ENCODE measurements at places on chromosomes 2 and 18.
A peak's percentile ranks its signal among the peaks of the same experiment; 100 is the strongest.

DNA sequence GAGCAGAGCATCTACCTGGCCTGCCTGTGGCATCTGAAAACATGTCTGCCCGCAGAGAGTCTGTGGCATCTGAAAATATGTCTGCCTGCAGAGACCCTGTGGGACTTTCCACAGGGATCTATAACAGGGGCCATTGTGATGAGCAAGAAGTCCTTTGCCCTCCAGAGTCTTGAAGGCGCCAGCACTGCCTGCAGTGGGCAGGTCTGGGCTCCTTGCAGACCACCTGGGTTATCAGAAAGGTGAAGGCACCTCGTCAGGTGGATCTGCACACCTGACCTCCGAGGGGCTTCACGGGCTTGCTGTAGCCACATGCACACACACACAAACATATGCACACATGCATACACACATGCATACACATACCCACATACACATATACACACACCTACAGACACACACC lies 189.5 kb upstream of the HDAC4 start:
- DNase-seq = no peak

DNA sequence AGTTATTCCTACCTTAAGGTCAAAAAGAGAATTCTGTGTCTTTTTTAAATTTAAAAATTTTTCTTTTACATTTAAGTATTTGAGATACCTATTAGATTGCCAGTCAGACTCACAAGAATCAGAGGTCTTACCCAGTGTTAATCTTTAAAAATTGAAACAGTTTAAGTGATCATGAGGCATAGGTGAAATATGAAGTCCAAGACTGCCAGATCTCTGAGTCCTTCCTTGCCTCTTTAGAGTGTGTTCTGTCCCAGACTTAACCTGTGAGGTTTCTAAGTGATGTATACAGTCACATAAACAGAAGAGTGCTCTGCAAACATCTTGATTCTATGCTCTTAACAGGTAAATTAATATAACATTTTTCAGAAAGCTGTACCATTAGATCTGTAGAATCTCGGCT lies 40.6 kb downstream of the ACTR3 start:
- no peak for DNase-seq

GRCh38 chr2:44102790-44103562 lies 65.7 kb upstream of the PPM1B start:
- no peak for DNase-seq

DNA sequence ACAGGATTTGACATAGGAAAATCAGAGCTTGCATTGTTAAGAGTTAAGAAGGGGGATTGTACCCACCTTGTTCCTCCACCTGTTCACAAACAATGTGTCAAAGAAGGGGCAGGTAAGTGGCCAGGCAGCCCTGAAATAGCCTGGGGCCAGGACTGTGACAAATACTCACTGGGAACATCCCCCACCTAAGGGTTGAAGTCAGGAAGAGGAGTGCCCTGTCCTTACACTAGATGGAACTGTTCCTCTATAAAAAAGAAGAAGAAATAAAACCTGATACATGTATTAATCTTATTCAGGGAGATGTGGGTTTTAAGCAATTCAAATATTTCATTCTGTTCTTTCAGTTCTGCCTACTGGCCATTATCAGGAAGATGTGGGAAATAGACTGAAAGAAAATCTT lies 41.9 kb downstream of the TACR1 start:
- no peak for DNase-seq

DNA sequence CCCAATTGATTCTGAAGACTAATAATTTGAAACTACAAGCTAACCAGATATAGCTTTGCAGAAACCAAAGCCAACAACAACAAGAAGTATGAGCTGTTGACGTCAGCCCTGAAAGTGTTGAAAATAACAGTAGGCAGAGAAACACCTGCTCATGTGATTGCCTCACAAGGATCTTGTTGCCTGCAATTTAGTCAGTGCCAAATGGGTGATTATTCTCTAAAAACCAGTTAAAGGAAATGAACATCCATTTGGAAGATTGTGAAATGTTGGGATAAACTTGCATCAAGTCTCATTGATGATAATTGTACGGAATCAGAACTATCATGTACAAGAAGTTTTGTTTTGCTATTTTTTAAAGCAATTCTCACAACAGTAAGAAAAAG lies 2.8 kb downstream of the CYTIP start:
- DNase-seq = no peak

- peak; percentile 41 for DNase-seq
Observed at GRCh38 chr2:178280244-178280852, 86.0 kb downstream of the OSBPL6 start.

DNA sequence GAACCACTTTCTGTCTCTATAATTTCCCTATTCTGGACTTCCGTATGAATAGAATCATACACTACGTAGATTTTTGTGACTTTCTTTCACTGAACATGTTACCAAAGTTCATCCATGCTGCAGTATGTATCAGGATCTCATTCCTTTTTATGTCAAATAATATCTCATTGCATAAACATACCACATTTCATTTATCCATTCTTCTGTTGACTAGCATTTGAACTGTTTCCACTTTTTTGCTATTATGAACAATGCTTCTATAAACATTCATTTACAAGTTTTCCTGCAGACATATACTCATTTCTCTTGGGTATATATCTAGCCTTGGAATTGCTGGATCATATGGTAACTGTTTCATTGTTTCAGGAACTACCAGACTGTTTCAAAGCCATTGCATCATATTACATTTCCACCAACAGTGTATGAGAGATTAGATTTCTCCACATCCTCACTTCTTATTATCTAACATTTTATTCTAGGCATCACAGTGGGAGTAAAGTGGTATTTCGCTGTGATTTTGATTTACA lies 186.2 kb downstream of the DYM start:
- DNase-seq = no peak

GRCh38 chr2:111694700-111695101 lies 189.3 kb downstream of the ANAPC1 start:
- DNase-seq = no peak

DNA sequence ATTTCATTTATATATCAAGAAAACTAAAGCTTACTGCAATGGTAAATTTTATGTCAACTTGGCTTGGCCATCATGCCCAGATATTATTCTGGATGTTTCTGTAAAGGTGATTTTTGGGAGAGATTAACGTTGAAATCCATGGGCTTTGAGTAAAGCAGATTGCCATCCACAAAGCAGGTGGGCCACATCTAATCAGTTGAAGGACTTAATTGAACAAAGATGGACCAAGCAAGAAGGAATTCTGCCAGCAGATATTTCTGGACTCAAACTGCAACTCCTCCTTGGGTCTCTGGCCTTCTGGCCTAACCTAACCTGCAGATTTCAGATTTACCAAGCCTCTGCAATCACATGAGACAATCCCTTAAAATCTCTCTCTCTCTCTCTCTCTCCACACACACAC lies 77.8 kb downstream of the GYPC start:
- no peak for DNase-seq

DNA sequence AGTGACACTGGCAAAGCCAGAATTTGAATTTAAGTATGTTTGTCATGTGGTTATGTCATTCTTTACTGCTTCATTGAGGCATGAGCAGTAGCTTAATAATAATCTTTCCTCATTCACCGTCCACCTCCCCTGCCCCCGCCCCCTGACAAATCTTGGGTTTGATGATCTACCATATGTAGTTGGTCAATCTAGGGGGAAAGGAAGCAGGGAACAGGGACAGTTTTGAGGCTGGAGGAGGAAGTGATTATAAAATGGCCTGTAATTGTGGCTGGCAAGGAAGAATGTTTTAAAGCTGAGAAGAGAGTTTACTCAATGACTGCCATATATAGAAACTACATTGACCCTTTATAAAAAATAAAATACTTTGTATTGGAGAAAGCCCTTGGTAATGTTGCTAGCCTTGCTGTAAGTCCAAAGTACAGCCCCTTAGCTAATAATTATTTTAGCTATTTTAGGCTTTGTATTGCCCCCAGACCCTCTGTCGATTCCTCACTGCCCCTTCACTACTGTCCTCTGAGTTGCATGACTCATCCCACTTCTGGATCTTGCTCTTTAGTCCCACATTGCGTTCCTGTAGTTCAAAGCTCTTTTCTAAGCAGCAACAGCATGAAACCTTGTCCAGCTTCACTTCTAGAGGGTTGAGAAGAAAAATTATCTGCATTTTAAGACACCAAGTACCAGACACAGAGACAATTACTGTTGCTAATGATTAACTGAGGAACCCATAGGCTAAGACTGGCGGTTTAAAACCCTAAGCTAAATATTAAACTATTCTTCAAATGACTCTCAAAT lies 38.4 kb downstream of the PELI1 start:
- no peak for DNase-seq

DNA sequence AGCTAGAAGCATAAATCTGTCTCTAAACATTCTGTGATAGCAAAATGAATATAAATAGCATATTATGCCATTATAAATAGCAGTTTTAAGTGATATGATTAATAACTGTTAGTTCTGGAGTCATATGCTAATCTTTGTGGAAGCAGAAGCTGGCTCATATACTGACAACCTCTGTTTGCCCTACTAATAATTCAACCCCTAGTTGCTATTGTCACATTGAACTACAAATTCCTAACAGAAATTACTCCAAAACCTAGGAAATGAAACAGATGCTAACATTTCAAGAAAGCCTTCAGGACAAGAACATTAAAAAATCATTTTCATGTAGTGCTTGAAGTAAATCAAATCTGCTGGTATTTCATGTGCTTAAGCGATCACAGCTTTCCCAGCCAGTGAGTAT lies 28.2 kb downstream of the CALCRL start:
- DNase-seq = no peak

DNA sequence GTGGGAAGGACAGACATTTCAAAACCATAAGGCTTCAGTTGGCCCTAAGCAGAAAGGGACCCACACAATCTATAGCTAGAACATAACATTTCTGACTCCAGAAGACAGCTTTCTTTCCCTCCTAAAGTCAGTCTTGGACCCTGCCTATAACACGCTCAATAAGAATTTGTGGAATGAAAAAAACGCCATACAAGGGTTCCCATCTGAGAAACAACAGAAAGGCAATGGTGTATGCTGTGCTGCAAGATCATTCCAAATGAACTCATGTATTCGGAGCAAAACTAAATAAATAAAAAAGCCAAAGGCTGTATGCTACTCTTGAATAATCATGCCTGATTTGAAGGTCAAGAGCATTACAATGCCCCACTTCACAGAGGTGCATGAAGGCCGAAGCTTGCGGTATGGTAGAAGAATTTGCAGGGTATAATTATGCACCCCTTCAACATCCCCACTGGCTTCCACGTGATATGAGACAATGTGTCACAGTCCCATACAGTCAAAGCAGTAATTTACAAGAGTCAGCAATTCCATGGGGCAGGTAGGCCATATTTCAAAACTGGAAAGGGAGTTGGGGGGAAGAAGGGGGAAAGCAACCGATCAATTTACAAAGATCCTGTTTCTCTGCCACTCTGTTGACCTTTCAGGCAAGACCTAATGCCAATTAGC lies 61.4 kb upstream of the SLC14A2 start:
- no peak for DNase-seq

DNA sequence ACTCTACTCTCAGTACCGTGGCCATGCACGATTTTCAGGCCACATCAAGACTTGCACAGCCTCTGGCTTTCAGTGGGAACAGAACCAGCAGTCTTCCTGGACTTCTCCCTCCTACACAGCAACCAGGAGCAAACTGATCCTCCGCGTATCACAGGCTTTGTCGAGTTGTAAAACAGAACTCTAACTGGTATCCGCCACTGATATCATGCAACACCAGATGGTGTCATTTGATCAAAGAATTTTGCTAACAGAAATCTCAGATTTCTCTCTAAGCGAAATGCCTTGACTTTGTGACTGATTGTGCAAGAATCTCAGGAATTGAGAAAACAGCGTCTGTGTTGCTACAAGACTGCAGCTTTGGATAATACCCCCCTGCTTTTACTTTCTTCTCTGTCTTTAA lies 85.7 kb downstream of the COPS8 start:
- DNase-seq = no peak

GRCh38 chr2:241613017-241613780 lies 23.8 kb downstream of the THAP4 start:
- DNase-seq = no peak

GRCh38 chr18:8373486-8373885 lies 235.8 kb upstream of the RAB12 start:
- DNase-seq = no peak

DNA sequence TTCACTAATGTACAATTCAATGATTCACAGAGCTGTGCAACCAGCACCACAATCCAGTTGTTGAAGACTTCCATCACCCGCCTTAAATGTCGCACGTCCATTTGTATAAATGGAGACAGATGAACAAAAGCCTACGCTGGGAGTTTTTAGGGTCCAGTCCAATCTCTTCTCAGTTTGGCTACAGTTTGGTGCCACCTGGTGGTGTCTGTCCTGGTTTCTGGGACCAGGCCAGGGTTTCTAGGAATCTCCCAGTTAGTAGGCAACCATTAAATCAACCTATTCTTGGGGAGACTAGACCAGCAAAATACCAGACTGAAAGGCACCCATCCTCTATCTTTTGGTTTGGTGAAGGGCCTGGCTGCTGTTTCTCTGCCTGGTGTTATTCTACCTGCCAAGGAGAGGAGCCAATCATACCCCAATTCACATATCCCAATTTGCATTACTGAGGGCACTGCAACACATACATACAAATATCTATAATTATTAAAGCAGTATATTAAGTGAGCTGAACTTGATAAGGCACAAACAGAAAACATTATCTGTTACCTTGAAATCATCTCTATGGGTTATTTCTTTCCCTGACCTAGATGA lies 3.2 kb upstream of the DDX1 start:
- peak; percentile 50 for DNase-seq

DNA sequence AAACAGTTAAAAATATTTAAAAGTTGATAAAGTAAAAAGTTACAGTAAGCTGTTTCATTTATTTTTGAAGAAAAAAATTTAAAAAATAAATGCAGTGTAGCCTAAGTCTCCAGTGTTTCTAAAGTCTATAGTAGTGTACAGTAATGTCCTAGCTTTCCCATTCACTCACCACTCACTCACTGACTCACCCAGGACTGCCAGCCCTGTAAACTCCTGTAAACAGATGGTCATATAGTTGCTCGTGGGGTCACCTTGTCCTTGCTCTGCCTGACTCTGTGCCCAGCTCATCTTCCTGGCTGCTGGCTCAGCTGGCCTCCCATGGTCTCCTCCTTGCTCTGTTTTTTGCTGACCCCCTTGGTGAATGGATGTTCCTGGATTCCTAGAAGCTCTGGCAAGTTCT lies 180.3 kb downstream of the VAPA start:
- no peak for DNase-seq

- no peak for DNase-seq
Observed at GRCh38 chr2:167702227-167702626, 545.2 kb downstream of the STK39 start.

DNA sequence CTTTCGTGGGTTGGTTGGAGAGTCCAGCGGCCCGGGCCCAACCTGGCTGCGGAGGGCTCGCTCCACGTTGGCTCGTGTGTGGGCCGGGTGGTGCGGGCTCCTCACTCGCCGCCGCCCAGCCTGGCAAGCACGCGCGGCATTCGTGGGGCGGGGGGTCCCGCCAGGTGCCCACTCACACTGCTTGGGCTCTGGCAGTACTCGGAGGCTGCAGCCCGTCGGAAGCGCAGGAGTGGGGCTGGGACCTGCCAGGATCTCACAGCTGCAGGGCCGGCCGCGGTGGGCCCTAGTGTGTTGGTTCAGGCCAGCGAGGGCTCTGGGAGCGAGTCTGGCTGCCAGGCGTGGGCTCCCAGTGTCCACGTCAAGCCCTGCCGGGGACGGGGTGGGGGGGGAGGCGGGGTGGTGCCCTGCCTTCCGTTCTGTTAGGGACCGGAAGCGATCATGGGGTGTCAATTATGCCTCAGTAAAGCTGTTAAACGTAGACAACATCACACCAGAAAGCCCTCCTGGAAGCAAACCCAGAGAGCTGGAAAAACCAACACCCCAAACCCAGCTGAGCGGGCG lies 1.0 kb upstream of the HS6ST1 start:
- DNase-seq = peak; percentile 17

Measured in stimulated activated CD8-positive, alpha-beta memory T cell treated with anti-CD3 and anti-CD28 coated beads, Interleukin-4, amount 100 ng/mL, for 48 hours (primary cell).